Smooth muscle cell of bladder (primary cell): ENCODE measurements at places on chromosomes 1 and 21. TPM values are rescaled to one million over a fixed set of nuclear protein-coding genes. Genes with fewer than 3 reads are reported as not detected.

The SPATA1 gene
- 0.46 and 0.71 TPM in 2 replicates for total RNA-seq

The FLG gene
- total RNA-seq: under 0.01 TPM in 2 replicates

The ZNF678 gene
- total RNA-seq: 3.5 and 4.1 TPM in 2 replicates

The CLEC20A gene
- not detected in 2 replicates for total RNA-seq

The PLA2G2F gene
- not detected in 2 replicates for total RNA-seq

The LORICRIN gene
- total RNA-seq: not detected in 2 replicates

The OPRD1 gene
- under 0.01 TPM in 1 of 2 replicates, not detected in the other for total RNA-seq

The GPR157 gene
- total RNA-seq: 3.0 and 5.5 TPM in 2 replicates

The IGSF3 gene
- under 0.01 and 0.18 TPM in 2 replicates for total RNA-seq

The GPA33 gene
- total RNA-seq: not detected in 2 replicates

The RORC gene
- total RNA-seq: under 0.01 TPM in 1 of 2 replicates, not detected in the other

The RCSD1 gene
- 0.09 TPM in 1 of 2 replicates, not detected in the other for total RNA-seq

The ALPL gene
- 1.1 and 1.5 TPM in 2 replicates for total RNA-seq

The HCRTR1 gene
- total RNA-seq: not detected in 2 replicates

The C1orf185 gene
- total RNA-seq: not detected in 2 replicates

The KRTAP21-3 gene
- not detected in 2 replicates for total RNA-seq

The RIPPLY3 gene
- not detected in 2 replicates for total RNA-seq

The BLACAT1 gene
- total RNA-seq: under 0.01 TPM in 1 of 2 replicates, not detected in the other

The SH2D5 gene
- total RNA-seq: 2.4 and 6.4 TPM in 2 replicates

The TUT4 gene
- total RNA-seq: 22.9 and 25.6 TPM in 2 replicates

The IGSF21 gene
- not detected in 2 replicates for total RNA-seq

The PIK3R3 gene
- 0.83 and 2.1 TPM in 2 replicates for total RNA-seq

The C1orf105 gene
- total RNA-seq: not detected in 2 replicates

The CLCN6 gene
- 8.0 and 11.6 TPM in 2 replicates for total RNA-seq

The EFNA1 gene
- total RNA-seq: 0.71 and 1.1 TPM in 2 replicates

The MNDA gene
- total RNA-seq: not detected in 2 replicates

The SYCP1 gene
- not detected in 2 replicates for total RNA-seq

The REG4 gene
- not detected in 2 replicates for total RNA-seq

The PRKAB2 gene
- total RNA-seq: 6.7 and 9.6 TPM in 2 replicates

The LENEP gene
- total RNA-seq: 0.18 and 0.28 TPM in 2 replicates

The SPATA46 gene
- total RNA-seq: not detected in 2 replicates

The GLMN gene
- total RNA-seq: 7.7 and 8.0 TPM in 2 replicates

The WLS gene
- 109 and 166 TPM in 2 replicates for total RNA-seq

The LCE2B gene
- not detected in 2 replicates for total RNA-seq

The RBM11 gene
- total RNA-seq: not detected in 2 replicates

The SPRR2A gene
- not detected in 2 replicates for total RNA-seq

The KCNN3 gene
- total RNA-seq: under 0.01 and 0.18 TPM in 2 replicates

The OR2T29 gene
- total RNA-seq: not detected in 2 replicates

The GREM2 gene
- 7.8 and 10.0 TPM in 2 replicates for total RNA-seq

The AQP10 gene
- total RNA-seq: not detected in 2 replicates

The TOR1AIP2 gene
- total RNA-seq: 70.1 and 85.3 TPM in 2 replicates

The SLC37A1 gene
- 1.8 and 3.0 TPM in 2 replicates for total RNA-seq

The TNFRSF4 gene
- total RNA-seq: 0.14 and 0.18 TPM in 2 replicates

The FCGR3A gene
- not detected in 2 replicates for total RNA-seq

The FCAMR gene
- total RNA-seq: not detected in 2 replicates

The PRAMEF1 gene
- not detected in 2 replicates for total RNA-seq

The C8A gene
- total RNA-seq: not detected in 2 replicates

The THRAP3 gene
- total RNA-seq: 68.1 and 83.3 TPM in 2 replicates

The FCRL4 gene
- not detected in 2 replicates for total RNA-seq

The OR2AK2 gene
- total RNA-seq: not detected in 2 replicates

The SPRR2G gene
- total RNA-seq: not detected in 2 replicates

The DDAH1 gene
- total RNA-seq: 26.5 and 36.1 TPM in 2 replicates

The ZBTB40 gene
- total RNA-seq: 7.3 and 9.7 TPM in 2 replicates

The KLF17 gene
- under 0.01 and 0.09 TPM in 2 replicates for total RNA-seq

The SPRR2E gene
- total RNA-seq: not detected in 2 replicates

The ZNF124 gene
- 37.1 and 39.8 TPM in 2 replicates for total RNA-seq
